ENCODE measurements at places on chromosomes 7 and 10.

- DNase-seq: no peak
Measured at GRCh38 chr7:78768859-78769258, 684.6 kb downstream of the MAGI2 start.

DNA sequence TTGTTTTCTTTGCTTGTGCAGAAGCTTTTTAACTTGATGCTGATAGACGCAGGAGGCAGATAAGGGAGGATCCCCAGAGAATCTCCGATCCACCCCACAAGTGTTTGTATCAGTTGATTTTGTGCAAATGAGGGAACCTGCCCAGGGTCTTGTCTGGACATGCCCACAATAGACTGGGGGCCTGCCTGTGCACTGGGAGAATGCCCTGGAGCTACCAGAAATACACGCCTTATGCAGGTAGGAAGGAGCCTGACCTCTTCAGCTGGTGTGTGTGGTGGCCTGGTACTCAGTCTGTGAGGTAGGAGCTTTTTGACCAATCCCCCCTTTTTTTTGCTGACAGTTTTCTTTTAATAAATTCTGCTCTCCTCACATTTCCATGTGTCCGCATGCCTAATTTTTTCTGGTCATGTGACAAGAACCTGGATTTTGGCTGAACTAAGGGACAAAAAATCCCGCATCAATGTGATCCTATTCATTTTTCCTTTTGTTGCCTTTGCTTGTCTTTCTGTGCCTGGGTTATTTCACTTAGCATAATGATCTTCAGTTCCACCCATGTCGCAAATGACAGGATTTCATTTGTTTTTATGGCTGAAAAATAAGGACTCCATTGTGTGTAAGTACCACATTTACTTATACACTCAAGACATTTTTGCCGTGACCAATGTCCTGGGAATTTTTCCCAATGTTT lies 430.6 kb upstream of the NRG3 start:
- no peak for DNase-seq

DNA sequence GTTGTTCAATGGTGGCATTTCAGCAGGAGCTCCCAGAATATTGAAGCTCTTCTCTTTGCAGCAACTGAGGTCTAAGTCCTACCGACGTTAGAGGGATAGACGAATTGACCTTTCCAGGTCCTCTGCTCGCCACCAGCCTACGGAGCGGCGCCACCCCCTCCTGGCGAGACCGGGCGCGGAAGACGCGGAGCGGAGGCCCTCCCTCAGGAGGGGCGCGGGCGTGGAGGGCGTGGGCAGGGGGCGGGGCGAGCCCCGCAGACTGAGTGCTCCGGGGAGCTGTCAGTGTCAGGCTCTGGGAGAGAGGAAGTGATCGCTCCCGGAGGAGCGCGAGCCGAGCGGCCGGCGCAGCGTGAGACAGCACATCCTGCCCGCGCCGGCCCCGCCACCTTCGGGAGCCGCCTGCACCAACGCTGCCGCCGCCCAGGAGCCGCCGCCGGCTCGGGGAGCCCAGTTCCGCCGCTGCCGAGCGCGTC lies at the start of gene DYNC1I1:
DYNC1I1 (plus strand) TSS at position 257 of the 473 bp plus-strand sequence. CDS start 32,176 bp downstream, outside the sequence.
- DNase-seq: no peak

- no peak for DNase-seq
Measured at GRCh38 chr10:71246591-71247413, 34.4 kb downstream of the UNC5B start.

GRCh38 chr10:4254101-4254994 lies 469.3 kb upstream of the KLF6 start:
- no peak for DNase-seq
